Activated T-cell treated with anti-CD3 and anti-CD28 coated beads for 4 hours (primary cell): ENCODE measurements at places on chromosomes 7 and 10.

DNA sequence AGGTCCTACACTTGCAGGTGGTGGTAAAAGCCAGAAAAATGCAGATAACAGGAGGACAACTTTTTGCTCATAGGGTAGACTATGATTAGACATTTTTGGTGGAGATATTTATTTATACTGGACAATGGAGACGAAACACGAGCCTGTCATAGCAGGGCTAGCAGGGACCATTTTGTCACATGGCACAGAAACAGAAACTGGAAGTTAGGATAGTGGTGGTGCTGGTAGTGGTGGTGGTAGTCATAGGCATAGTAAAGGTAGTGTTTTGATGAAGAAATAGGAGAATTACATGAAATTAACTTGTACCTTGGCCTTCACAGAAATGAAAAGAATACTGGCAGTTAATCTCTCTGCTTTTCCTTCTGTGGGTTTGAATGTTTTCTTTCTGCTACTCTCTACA lies 8.8 kb upstream of the MGAM start:
- DNase-seq: no peak

- no peak for DNase-seq
These were observed 81.9 kb downstream of the BMPER start for GRCh38 chr7:33986951-33987947.

- DNase-seq: no peak
These were observed 48.6 kb downstream of the GDI2 start for GRCh38 chr10:5764422-5765297.

GRCh38 chr10:70493660-70494234 lies 15.2 kb downstream of the PALD1 start:
- no peak for DNase-seq

GRCh38 chr7:25669281-25669781 lies 441.0 kb upstream of the NPVF start:
- DNase-seq: no peak

GRCh38 chr10:107409522-107409921 lies 245.0 kb upstream of the SORCS1 start:
- DNase-seq: no peak

DNA sequence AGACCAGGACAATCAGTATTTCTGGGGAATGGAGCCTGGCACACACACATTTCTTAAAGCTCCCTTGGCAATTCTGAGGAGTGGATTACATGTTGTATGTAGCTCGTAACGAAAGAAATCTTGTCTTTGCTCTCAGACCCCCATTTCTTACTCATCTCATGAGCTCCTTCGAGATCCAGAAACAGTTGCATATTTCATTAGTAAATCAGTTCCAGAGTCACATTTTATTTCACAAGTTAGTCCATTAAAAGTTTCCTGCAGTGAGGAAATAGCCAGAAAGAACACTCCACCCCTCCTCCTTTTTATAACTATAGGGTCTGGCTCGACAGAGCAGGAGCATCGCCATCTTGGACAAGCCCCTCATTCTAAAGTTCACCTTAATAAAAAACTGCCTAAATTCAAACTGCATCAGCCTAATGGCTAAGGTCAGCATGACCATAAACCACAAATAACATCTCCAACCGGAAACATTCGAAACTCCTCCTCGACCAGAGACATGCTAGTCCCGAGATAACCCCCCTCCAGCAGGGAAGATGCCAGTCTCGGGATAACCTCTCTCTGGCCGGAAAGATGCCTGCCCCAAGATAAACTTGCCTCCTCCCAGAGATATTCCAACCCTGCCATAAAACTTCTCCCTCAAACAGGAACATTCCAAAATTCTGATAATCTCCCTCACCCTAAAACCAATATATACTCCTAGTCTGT lies 7.4 kb downstream of the EGFR start:
- no peak for DNase-seq
